ENCODE measurements at places on chromosomes 13 and 19. TPM values are rescaled to one million over a fixed set of nuclear protein-coding genes. Genes with fewer than 3 reads are reported as not detected.
A peak's percentile ranks its signal among the peaks of the same experiment; 100 is the strongest.

GRCh38 chr13:65966991-65967451, 1263.1 kb downstream of the PCDH9 start:
- no peak for DNase-seq

- DNase-seq: no peak
Measured at GRCh38 chr19:45901912-45902650, at the start of gene MYPOP. MYPOP (minus strand) TSS chr19:45902613; CDS start chr19:45901773, 840 bp downstream.

DNA sequence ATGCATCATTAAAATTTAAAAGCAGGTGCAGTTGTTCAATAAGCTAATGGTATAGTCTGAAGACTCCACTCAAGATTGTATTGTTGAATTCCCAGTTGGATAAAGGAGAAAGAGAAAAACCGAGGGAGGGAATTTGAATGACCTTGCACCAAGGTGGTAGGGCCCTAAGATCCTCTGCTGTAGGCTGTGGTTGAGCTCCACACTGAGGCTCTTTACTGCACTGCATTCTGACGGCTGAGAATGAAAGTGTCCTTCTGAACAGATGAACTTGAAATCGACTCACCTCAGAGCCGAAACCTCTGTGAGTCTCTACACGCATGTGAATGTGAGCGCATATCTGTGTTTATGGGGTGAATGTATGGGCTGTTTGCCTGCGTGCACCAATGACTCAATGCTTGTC, 388.9 kb upstream of the DACH1 start:
- DNase-seq: no peak

GRCh38 chr19:16328824-16329482, 4.3 kb downstream of the KLF2 start:
- no peak for DNase-seq

DNA sequence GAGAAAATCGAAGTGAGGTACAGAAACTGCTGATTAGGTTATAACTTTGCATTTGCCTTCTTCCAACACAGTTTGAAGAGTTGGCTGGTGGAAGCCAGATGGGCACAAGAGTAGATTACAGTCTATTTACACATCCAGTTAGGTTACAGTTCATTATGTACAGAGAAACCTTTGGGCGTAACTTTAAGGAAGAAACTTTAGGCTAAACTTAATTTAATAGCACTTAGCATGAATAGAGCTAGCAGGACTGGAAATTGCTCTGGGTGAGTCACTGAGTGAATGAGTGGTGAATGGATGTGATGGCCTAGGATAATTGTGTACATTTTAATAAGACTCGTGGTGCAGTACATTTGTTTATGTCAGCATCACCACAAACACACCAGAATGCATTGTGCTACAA, 62.9 kb upstream of the KLHL1 start:
- no peak for DNase-seq

GRCh38 chr19:5287066-5287465, 53.5 kb downstream of the PTPRS start:
- DNase-seq: no peak

DNA sequence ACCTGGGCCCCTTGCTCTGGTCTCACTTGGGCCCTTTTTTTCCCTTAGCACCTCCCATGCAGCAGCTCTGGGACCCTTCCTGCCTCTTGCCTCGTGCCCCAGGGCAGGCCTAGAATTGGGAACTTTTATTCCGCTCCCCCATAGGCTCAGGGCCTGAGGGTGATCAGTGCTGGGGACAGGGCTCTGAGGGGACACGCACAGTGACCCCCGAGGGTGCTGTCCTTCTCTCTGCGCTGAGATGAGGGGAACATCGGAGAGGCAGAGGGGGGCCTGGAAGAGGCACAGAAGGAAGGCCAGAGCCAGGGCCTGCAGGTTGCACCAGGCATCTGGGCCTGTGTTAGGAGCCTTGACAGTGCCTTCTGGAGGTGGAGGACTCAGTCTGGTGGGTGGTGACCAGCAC, 10.8 kb downstream of the EPN1 start:
- no peak for DNase-seq

DNA sequence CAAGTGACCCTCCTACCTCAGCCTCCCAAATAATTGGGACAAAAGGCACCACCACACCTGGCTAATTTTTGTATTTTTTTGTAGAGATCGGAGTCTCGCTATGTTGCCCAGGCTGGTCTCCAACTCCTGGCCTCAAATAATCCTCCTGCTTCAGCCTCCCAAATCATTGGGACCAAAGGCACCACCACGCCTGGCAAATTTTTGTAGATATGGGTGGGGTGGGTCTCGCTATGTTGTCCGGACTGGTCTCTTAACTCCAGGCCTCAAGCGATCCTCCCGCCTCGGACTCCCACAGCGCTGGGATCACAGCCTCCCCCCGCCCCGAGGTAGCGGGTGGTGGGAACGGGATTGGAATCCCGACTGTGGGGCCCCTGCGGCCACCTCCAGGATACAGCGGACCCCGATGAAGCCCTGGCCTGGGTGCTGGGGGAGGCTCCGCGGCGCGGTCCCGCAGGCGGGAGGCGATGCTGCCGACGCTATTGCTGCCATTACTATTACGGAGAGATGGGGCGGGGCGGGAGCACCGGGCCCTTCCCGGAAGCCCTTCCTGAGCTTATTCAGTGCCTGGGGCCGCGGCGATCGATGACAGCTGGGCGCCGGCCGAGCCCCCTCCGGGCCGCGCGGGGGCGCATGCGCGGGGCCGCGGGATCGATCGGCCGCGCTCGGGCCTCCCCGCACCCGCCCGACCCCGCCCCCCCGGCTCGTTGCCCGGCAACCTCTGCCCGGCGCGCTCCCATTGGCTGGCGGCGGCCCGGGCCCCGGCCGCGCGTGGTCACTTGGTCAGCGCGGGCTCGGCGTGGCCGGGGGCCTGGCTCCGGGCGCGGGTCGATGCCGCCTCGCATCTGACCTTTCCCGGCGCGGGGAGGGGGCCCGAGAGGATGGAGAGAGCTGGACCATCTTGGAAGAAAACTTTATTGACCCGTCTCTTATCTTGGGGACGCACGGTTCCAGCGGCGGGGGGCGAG, 27.9 kb upstream of the ONECUT3 start:
- DNase-seq: no peak

DNA sequence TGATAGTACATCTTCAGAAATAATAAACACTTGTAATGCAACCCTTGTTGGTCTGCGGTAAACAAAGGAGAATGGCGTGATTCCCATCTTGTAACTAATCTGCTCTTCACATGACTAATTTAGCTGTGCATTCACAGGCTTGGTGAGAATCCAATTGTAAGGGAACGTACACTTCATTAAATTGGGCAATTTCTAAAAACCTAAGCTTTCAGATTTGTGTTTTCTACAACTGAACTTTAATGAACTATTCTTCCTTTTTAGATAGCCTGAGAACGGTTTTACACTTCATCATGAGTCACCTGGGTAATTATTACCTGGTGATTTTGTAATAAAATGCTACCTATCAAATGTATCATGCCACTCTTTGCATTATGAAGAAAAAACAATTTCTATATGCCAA, 306.9 kb downstream of the KLF5 start:
- no peak for DNase-seq

GRCh38 chr13:31015199-31015598, 82.7 kb downstream of the TEX26 start:
- DNase-seq: no peak

- no peak for DNase-seq
Measured at GRCh38 chr19:8482696-8483095, 19.7 kb downstream of the PRAM1 start.

- DNase-seq: peak; percentile 84
Measured at GRCh38 chr19:54439174-54439851, 9.7 kb upstream of the LENG8 start.

DNA sequence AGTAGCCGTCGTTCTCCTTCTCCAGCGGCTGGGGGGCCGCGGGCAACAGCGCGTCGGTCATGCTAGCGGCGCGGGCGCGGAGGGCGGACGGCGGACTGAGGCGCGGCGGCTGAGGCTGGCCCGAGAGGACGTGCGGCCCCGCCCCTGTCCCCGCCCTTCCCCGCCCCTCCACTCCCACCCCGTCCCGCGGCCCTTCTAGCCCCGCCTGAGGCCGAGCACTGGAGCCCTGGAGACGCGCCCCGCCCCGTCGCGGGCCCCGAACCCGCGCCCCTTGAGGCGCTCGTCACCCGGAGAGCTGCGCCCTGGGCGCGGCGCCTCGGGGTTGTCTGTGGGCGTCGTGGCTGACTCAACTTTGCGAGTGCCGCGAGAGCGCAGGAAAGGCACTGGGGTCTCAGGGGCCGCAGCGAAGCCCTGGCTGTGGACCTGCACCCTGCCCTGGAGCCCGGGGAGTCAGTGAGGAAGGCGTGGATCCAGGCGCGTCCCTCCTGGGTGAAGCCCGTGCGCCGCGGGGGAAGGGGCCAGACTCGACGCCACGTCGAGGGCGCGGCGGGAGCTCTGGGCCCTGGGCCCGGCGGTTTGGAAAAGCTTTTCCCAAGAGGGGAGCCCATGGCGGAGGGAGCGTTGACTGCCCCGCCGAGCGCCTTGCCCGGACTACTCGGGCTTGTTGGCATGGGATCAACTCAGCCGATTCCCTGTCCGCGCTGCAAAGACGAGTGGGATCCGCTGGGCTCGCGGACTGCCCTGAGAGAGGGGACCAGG, at the start of gene RHPN2:
TSS of gene RHPN2 (minus strand) at position 97 of the 759 bp plus-strand sequence. CDS start at position 61, 36 bp downstream.
- peak; percentile 69 for DNase-seq

DNA sequence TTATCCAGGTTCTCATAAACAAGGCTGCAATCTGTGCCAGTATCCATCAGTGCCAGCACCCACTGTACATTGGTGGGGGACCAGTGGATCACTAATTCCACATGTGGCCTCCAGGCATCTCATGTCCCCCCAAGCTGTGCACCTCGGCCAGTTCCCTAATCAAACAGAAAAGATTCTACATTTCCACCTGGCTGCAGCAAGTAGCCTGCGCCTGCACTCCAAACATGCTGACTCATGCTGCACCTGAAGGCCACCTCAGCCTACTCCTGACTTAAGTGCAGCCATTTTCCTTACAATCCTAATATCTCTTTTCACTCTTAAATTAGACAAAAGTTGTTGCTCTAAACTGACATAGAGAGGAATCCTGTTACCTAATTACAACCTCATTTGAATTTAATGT, 729.4 kb upstream of the MIR17HG start:
- DNase-seq: no peak

Gene EDNRB
- 22.8 TPM for total RNA-seq

Gene DENND1C
- 3.2 TPM for total RNA-seq

Gene ADGRL1
- total RNA-seq: 14.7 TPM

Gene RFPL4A
- total RNA-seq: not detected

Gene WDR87
- total RNA-seq: not detected

Gene MBD3L3
- total RNA-seq: not detected

Gene GRK1
- total RNA-seq: not detected

Gene ZNF112
- total RNA-seq: 3.8 TPM

Gene IFT88
- total RNA-seq: 35.0 TPM

Gene SIGLEC9
- total RNA-seq: 3.4 TPM

Gene C1QTNF9
- total RNA-seq: not detected

All from breast epithelium (tissue), 4 donors.